ENCODE measurements at places on chromosomes 1 and 21.

DNA sequence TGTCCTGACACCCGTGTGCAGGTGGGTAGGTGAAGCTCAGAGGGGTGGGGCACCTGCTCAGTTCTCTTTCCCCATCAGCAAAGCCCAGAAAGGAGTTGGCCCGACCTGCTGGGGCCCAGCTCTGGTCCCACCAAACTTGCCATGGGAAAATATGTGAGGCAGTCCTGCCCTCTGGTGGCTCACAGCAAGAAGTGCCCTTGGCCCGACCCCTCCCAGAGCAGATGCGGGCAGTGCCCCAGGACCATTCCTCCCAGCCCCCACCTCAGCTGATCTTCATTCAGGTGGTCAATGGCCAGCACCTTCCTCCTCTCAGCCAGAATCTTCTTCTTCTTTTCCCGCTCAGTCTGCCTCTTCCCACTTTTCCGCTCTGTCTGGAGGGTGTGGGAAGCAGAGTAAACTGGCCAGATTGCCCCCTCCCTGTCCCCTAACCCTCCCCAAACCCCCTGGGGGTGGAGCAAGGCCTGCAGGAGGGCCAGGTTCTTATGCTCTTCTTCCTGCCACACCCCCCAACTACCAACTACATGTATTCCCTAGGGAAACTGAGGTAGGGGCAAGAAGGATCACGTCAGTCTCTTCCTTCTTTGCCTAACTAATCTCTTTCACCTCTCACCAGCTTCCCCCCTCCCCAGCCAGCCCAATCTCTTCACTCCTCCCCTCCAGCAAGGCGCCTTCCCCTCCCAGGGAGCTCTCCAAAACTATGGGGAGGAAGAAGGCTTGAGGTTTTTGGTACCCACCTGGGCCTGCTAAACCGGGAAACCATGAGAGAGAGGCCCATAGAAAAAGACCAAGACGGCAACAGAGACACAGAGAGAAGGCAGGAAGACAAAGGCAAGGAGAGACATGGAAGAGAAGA lies 15.6 kb downstream of the TNNT2 start:
- DNase-seq, result no peak

GRCh38 chr1:74652711-74653139 lies 20.9 kb downstream of the ERICH3 start:
- no peak for DNase-seq

DNA sequence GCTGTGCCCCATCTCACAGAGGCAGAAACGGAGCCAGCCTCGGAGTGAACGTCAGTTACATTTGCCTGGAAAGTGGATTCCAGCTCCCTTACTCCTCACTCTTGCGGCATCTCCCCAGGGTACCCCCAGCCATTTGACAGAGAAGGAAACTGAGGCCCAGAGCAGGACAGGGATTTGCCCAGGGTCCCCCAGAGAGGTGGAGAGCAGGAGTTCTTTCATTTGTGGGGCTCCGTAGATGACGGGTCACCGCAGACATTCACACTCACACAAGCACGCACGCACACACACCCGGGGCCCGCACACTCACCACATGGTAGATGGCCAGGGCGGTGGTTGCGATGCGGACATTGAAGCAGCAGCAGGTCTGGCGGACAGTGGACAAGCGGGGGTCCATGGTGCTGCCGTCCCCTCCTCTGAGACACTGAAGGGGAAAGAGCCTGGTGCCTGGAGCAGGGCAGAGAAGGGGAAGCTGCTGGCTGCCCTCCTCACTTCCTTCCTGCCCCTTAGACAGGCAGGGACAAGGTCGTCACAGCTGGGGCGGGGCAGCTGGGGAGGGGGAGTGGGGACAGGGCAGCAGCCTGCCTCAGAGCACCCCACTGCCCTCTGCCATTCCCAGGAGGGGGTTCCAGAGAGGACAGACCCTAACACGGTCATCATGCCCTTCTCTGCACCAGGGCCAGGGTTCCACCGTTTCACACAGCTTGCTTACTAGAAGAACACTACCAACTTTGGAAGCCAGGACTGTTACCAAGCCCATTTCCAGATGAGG lies at the start of gene LAPTM5:
Gene LAPTM5 (minus strand): TSS at position 423 of the 769 bp plus-strand sequence. CDS start 29 bp downstream, at position 394.
- DNase-seq, result no peak

DNA sequence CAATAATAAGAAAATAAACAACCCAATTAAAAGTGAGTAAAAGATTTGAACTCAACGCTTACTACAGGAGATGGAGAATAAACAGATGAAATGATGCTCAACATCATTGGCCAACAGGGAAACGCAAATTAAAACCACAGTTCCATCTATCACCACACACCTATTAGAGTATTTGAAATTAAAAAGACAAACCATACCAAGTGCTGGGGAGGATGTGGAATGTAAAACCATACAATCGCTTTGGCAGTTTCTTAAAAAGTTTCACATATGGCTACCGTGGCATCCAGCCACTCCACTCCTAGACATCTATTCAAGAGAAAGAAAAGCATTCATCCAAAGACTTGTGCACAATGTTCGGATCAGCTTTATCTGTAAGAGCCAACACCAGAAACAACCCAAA lies 1.3 kb upstream of the LRRC3 start:
- DNase-seq, result no peak

DNA sequence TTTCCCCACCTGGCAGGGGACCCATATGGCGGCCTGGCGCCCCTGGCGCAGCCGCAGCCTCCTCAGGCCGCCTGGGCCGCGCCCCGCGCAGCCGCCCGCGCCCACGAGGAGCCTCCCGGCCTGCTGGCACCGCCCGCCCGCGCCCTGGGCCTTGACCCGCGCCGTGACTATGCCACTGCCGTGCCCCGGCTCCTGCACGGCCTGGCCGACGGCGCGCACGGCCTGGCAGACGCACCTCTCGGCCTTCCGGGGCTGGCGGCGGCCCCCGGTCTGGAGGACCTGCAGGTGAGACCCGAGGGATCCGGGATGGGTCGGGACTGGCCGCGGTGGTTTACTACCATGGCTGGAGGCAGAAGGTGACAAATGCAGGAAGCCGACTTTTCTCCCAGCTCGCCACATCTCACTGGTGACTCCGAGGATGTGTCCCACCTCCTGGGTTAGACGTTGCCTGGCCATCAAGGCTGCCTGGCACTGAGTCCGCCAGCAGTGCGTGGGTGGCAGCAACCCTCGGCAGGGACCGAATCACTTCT lies 1.1 kb downstream of the TFAP2E start:
- DNase-seq, result no peak

- DNase-seq, result no peak
Observed at GRCh38 chr1:98421085-98421435, 240.5 kb upstream of the SNX7 start.

DNA sequence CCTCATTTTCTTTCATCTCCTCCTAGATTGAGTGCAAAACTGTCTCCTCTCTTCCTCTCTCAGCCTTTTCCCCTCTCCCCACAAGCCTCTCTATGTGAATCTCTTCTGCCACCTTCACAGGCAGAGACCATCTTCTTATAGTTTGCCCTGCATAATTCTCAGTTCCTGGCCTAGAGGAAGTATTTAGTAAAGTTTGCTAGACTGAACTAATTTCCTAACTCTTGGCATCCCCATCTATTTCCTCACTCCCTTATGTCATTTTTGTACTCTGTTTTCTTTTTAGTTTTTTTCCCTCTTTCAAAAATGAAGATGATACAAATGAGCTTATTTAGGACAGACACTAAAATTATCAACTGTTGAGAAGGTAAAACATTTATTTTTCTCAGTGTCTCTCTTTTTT lies 66.0 kb downstream of the XCL2 start:
- DNase-seq, result no peak

- DNase-seq, result no peak
Observed at GRCh38 chr1:200184196-200184595, 156.7 kb downstream of the NR5A2 start.

GRCh38 chr1:46278807-46279206 lies 24.6 kb downstream of the LRRC41 start:
- no peak for DNase-seq

GRCh38 chr1:97350662-97351061 lies 570.2 kb downstream of the DPYD start:
- DNase-seq, result no peak

DNA sequence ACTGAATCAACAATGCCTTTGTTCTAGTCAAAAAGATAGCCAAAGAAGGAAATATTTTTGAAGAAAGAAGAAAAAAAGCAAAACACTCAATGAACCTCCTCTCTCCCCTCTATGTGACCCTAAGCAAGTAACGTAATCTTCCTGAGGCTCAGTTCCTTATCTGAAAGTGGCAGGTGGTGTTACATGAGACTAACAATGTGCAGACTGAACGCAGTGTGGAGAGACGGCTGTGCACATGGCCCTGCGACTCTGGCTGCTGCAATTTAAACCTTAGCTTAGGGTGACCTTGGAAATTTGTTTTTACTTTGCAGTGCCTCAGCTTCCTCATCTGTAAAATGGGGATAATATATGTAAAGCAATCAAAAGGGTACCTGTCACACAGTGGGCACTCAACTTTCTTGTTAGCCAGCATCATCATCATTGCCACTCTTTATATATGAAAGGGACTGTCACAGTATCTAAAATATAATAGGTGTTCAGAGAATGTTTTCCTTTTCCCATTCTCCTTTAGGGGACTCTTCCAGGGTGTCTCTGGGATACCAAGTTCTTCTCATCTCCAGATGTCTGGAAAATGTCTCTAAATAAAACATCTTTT lies 100.1 kb upstream of the JUN start:
- DNase-seq, result no peak

GRCh38 chr1:192059407-192059806 lies 98.9 kb upstream of the RGS18 start:
- no peak for DNase-seq

DNA sequence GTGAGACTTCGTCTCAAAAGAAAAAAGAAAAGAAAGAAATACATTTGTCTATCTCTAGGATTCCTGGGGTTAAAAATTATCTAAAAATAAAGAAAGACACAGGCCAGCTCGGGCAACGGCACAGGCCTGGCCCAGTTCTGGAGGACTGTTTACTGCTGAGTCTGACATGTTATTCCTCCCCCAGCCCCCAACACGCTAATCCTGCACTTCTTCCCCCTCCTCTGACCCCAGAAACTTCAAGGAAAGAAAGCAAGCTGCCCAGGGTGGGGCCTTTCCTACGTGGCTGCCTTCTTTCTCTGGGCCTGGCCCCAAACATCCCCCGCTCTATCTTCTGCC lies 40.0 kb downstream of the ACOT7 start:
- DNase-seq, result no peak

DNA sequence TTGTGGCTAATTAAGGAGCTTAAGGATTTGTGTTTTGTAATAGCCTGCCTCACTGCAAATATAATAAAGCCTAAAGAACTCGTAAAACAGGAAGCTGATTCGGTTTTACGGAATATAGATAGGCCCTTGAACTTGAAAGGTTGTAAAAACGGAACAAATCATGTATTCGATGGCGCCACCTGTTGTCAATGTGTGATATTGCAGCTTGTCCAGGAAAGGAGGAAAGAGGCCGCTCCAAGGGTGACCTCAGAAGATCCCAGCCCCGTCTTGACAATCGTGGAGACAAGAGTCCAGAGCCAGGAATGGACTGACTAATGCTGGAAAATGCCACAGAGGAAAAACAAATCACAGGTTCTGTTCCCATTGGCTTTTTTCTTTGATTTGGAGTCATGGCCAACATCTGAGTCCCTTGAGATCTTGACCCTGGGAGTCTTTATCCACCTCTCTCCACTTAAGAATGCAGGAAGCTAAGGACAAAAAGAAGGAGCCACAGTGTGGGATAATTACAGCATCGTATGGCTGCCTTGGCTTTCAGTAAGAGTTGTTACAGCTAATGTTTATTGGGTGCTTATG lies 7.0 kb upstream of the IGSF21 start:
- DNase-seq, result peak; percentile 43

DNA sequence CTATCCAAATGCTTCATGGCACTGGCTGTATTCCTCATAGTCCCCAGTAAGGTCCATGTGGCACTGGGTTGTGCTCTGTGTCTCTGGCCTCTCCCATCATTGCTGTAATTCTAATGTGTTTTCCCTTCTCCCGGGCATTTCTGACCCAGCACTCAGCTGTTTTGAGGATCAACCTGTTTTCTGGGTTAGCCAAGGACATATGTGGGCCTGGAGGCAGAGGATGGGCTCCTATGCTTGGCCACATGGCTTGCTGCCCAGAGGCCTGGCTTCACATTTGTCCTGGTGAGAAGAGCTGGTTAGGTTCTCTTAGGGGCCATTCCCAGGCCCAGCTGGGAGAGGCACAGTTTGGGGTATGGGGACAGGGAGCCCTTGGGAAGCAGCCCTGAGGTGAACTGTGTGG lies 103.1 kb downstream of the FAM78B start:
- DNase-seq, result no peak

GRCh38 chr1:232218955-232219865 lies 410.7 kb downstream of the SIPA1L2 start:
- DNase-seq, result no peak

- DNase-seq, result no peak
Observed at GRCh38 chr1:39574646-39575045, 1.9 kb downstream of the PABPC4 start.

DNA sequence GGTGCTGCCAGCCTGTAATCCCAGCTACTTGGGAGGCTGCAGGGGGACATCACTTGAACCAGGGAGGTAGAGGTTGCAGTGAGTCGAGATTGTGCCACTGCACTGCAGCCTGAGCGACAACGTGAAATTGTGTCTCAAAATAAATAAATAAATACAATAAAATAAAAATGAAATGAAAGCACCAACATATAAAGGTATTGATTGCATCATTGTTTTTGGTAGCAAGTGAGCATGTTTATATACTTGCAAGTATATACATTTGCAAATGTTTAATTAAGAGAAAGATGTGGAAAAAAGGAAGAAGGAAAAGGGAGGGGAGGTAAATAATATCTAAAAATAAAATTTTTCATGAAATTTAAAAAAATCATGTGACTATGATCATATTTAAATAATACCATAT lies 32.8 kb upstream of the NRIP1 start:
- no peak for DNase-seq

- DNase-seq, result peak; percentile 60
Observed at GRCh38 chr1:21293537-21294265, 3.4 kb upstream of the ECE1 start.

DNA sequence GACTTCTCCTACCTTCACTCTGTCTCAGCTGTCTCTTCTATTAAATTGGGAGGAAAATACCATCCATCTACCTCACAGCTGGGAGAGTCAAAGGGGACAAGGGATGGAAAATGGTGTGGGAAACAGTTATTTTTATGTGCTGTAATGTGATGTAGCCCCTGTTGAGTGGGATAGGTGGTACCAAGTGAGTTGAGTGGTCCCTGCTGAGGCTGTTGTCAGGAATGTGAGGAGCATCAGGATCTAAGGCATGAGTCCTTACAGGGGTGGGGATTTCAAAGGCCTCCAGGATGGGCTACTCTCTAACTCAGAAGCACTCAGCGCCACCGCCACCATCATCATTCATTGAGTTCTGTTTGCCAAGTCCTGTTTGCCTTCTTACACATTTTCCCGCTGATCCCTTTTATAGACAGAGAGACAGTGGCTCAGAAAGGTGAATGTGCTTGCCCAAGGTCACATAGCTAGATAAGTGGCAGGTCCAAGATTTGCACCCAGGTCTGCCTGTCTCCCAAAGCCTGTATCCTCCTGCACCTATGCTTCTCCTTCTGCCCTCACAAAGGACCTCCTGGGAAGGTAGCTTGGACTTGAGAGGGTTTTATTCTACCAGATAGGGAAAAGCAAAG lies 4.6 kb upstream of the ID3 start:
- DNase-seq, result no peak
